ENCODE measurements at places on chromosomes 12 and 14.

DNA sequence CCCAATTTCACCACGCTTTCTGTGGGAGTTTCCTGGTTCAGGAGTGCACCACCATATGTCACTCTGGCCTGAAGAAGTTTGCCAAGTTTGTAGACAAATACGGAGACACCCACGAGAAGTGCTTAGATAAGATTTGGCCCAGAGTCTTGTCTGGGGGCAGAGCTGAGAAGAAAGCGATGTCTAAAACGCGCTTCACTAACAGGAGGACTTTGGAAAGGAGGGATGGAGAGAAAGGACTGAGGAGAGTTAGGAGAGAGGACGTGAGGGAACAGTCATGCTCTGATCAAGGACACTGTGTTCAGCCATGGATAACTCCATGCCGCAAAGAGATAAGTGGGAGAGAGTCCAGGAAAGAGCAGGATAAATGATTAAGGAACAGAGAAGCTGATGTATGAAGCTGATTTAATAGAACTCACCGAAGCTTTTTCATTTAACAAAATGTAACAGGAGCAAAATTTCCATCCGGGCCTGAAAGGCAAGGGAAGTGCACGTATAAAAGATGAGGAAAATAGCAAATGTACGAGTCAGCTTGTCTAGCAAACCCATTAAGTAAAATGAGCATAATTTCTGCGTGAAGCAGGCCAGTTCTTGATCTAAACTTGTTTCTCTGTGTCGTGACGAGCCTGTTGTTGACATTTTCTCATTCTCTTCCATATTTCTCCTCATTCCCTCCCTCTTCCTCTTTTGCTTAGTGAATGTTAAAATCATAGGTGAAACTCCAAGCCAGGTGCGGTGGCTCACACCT lies 23.4 kb upstream of the MAP3K9 start:
- DNase-seq, result no peak

DNA sequence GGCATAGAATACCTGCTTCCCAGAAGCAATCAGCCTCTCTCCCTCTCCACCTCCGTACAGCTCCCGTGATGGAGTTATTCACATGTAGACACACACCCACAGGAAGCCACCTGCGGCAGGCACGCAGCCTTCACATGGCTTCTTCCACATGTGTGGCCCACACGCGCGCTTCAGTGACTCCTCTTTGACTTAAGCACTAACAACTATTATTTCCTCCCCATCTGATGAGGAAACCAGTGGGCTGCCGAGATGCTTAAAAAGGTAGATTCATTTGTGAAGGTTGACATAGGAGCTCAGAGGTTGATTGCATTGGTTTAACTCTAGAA lies 69.3 kb downstream of the PRMT8 start:
- DNase-seq, result no peak

- no peak for DNase-seq
Observed at GRCh38 chr12:69922999-69923398, 98.0 kb downstream of the MYRFL start.

DNA sequence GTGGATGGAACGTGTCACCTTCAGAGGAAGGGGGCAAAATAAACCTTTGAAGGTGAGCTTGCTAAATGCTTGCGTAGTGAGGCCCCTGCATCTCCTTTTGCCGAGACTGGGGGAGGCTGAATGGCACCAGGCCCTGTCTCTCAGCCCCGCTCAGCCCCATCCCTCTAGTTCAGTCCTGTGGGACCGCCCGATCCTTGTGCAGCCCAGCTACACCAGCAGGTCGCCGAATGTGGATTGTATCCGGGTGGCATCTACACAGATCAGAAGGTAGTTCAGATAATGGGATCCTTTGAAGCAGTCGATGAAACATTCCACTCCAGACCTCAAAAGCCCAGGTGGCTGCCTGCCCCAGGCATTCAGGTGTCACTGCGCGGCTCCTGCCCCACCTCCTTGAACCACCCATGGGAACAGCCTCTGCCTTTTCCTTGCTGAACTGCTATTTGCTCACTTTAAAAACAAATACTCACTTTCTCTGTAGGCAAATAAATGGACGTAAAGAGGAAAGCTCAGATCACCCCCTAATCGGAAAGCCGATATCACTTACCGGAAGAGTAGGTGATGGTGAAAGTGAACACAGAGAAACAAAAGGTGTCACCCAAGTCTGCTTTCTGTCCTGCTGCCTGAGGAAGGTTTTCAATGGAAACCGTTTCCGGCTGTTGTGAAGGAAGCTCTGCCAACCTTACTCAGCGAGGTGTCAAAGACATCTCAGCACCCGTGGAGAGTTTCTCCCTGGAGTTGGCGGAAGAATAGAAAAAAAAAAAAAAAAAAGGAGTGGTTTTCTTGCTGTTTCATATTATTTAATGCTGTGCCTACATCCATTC lies 100.3 kb upstream of the NCOR2 start:
- no peak for DNase-seq

GRCh38 chr12:233615-233968 lies 19.6 kb upstream of the SLC6A12 start:
- no peak for DNase-seq

DNA sequence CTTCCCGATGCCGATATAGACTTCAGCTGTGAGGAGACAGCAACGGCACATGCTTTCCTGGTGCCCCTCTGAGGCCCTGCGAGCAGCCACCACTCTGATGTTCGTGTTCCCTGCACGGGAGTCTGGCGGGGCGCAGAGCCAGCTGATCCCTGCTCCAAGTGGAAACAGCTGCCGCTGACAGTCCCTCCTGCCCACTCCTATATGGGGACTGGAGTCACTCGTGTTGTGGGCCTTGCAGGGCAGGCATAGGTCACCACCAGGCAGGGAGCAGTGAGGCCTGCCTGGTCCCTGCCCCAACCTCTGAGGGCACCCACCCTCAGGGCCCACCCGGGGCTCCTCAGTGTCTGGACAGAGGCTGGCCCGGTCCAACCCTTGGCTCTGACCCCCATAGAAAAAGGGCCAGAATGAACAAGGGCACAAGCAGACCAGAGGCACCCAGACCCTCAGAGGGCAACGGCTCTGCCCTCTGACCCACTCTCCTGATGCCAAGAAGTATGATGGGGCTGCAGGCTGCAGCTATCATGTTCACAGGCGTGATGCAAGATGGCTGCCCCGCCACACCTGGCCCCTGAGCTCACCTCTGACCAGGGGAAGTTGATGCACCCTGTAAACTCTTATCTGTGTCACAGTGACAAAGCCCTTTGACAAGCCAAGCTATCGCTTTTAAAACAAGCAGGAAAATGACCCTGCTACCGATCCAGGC lies 181.6 kb downstream of the CALM1 start:
- no peak for DNase-seq

- no peak for DNase-seq
Observed at GRCh38 chr12:48788854-48789775, at the start of gene ADCY6. TSS of gene ADCY6 (minus strand) at chr12:48789089. CDS start at chr12:48783434, 5,655 bp downstream.

- no peak for DNase-seq
Observed at GRCh38 chr12:11897923-11898322, 172.8 kb upstream of the BCL2L14 start.

- DNase-seq, result no peak
Observed at GRCh38 chr12:24977060-24977459, 28.2 kb upstream of the BCAT1 start.

- peak; percentile 45 for DNase-seq
Observed at GRCh38 chr12:89707703-89708564, 704 bp downstream of the ATP2B1 start.

- no peak for DNase-seq
Observed at GRCh38 chr14:29846339-29847055, 81.2 kb downstream of the PRKD1 start.

Measured in CD8-positive, alpha-beta T cell (primary cell).